Activated CD8-positive, alpha-beta memory T cell treated with anti-CD3 and anti-CD28 coated beads for 24 hours (primary cell): ENCODE measurements at places on chromosomes 4 and X.
A peak's percentile ranks its signal among the peaks of the same experiment; 100 is the strongest.

DNA sequence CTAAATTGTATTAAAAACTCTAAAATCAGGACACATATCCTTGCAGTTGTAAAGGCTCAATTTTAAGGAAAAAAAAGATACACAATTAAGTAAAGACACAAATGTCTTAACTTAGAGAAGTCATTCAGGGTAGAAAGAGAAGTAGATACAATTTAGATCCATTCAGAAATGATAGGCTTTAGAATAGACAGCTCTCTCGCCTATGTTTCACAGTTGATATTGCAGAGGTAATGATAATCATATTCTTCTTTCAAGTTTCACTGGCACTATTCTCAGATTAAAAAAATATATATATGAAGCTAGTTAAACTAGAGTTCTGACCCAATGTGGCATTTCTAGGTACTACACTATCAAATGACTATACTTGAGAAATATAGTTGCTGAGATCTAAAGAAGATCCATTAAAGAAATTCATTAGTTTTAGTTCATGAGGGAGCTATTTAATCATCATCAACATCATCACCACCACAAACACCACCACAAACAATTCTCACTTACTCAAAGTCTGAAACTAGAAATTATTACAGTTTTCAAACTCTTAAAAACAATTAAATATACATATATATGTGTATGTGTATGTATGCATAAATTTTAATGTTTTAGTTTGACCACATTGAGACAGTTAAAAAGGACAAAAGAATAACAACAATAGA lies 93.1 kb downstream of the ANTXR2 start:
- DNase-seq: no peak

DNA sequence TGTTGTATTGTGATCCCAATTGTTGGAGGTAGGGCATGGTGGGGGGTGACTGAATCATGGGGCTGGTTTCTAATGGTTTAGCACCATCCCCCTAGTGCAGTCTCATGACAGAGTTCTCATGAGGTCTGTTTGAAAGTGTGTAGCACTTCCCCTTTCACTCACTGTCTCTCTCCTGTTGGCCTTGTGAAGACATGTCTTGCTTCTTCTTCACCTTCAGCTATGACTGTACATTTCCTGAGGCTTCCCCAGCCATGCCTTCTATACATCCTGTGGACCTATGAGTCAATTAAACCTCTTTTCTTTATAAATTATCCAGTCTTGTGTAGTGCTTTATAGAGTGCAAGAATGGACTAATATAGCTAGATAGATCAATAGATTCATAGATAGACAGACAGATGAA lies 230.0 kb downstream of the MAGEE1 start:
- DNase-seq: no peak

GRCh38 chr4:10496200-10496599 lies 39.0 kb upstream of the ZNF518B start:
- no peak for DNase-seq

DNA sequence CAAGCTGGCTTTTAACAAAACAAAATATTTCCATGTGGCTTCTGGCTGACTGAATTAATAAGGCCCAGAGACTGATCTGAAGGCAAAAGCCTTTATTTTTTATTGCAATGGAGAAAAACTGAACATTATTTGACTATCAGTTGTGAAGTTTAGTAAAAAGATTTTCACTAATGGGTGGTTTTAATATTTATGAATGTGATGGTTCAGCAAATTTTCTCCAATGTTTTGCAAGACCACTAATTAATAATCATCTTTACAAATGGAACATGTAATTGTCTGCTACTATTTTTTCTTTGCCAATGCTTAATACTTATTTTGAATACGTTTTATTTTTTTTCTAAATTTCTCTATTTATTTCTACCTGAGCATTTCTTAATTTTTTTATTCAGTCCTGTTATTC lies 90.6 kb downstream of the SNCA start:
- DNase-seq: no peak

GRCh38 chrX:136390921-136391320 lies 90.2 kb downstream of the ADGRG4 start:
- no peak for DNase-seq

DNA sequence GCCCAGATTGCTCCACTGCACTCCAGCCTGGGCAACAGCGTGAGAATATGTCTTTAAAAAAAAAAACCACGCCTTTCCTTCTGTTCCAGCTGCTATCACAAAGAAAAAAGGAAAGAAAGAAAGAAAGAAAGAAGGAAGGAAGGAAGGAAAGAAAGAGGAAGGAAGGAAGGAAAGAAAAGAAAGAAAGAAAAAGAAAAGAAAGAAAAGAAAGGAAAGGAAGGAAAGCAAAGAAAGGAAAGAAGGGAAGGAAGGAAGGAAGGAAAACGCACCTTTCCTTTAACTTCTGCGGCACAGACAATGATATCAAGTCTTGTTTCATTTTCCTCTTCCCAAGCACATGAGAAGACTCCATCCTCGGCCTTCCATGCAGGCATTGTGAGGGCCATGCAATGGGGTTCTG lies 107.4 kb upstream of the NOCT start:
- DNase-seq: no peak

DNA sequence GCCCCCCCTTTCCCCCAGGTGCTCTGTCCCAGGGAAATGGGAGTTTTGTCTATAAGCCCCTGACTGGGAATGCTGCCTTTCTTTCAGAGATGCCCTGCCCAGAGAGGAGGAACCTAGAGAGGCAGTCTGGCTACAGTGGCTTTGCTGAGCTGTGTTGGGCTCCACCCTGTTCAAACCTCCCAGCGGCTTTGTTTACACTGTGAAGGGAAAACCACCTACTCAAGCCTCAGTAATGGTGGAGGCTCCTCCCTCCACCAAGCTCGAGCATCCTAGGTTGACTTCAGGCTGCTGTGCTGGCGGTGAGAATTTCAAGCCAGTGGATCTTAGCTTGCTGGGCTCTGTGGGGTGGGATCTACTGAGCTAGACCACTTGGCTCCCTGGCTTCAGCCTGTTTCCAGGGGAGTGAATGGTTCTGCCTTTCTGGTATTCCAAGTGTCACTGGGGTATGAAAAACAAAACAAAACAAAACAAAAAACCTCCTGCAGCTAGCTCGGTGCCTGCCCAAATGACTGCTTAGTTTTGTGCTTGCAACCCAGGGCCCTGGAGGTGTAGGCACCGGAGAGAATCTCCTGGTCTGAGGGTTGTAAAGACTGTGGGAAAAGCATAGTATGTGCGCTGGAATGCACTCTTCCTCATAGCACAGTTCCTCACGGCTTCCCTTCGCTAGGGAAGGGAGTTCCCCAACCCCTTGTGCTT lies 41.7 kb downstream of the ITM2A start:
- no peak for DNase-seq

- DNase-seq: no peak
Observed at GRCh38 chr4:157912212-157912611, 260.6 kb downstream of the GASK1B start.

DNA sequence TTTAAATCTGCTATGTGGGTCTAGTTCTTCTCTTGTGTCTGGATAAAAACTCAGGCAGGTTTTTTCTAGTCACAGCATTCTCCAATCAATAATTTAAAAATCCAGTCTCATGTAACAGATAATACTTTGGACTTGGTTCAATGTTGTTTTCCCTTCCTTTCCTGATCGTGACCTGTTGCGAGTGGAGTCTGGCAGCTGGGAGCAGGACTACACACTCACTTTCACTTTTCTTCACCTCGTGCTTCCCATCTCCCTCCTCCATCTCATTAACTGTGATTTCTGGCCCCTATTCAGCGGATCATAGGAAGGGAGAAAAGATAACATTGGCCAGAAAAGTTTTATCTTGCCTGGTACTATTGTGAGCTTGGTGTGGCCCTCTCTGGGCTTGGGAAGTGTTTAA lies 96.6 kb upstream of the GATB start:
- no peak for DNase-seq

DNA sequence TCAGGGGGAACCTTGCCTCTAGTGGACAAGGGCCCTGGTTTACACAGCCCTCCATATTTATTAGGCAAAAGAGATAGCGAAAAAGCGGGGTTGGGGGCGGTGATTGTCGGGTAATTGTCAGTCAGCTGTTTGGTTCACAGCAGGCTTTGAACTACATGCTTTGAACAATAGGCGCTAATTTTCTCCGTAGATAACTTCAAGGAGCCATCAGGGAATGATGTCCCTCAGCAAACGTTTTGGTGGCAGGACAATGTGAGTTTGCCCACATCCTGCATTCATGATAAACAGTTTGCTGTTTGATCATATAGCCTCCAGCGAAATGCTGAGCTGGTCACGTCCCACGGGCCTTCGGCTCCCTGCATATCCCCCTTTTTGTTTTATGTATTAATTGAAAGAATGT lies 65.2 kb downstream of the KANTR start:
- DNase-seq: no peak

DNA sequence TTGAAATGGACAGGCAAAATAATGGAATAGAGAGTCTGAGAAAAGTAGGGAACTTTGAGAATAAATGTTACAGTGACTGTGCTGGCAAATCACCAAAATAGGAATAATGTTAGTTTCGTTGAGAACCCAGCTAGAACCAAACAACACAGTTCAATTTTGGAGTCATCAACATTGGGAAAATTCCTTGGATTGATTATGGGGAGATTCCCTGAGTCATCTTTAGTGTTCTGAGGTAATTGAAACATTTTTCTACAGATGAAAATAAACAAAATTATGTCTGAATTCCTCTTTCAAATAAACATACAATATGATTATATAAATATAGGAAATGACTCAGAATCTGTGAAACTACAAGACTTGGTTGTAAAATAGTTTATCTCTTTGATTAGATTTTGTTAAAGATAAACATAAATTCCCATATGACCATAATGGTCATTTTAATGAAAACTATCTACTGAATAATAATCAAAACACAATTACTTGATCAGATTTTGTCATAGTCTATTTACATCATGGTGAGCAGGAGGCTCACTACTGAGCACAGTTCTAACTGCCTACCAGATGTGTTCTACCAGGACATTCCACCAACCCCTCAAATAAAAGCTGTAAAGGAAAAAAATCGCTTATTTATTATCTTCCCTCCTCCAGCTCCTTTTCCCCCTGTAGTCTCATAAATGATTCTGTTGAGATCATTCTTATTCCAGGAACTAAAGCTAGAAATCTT lies 51.4 kb upstream of the GABRA2 start:
- DNase-seq: no peak

DNA sequence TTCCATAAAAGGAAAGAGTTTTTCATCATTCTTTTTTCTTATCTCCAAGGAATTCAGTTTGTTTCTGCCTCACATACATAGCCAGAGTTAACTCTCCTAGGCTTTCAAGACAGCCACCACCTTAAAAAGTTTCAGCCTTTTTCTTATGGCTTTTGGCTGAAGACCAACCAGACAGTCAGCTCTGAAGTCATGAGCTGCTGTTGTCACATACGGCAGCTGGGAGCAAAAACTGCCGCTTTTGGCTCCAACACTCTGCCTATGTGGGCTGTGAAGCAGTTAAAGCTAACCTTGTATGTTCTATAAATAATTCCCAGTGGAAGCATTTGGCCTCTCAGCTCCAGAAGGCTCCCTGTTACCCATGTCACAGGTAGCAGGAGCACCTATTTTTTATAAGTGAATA lies 104.1 kb downstream of the KLHL4 start:
- no peak for DNase-seq

GRCh38 chr4:89259301-89260028 lies 48.1 kb downstream of the GPRIN3 start:
- DNase-seq: no peak

DNA sequence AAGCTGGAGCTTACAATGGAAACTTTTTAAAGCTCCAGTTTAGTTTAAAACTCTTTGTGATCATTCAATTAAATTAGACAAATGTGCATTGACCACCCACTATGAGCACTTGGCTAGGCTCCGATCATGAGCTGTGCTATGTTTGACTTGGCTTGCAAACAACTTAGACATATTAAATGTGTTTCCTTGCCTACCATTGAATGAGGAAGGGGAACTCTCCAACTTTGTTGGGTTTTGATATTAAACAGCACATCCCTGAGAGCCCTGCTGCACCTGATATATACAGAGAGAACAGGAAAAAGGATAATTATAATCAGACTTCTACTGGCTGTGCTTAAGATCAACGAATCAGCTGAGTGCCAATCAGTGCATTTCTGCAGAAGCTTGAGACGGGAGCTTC lies 71.4 kb upstream of the ADGRL3 start:
- no peak for DNase-seq

DNA sequence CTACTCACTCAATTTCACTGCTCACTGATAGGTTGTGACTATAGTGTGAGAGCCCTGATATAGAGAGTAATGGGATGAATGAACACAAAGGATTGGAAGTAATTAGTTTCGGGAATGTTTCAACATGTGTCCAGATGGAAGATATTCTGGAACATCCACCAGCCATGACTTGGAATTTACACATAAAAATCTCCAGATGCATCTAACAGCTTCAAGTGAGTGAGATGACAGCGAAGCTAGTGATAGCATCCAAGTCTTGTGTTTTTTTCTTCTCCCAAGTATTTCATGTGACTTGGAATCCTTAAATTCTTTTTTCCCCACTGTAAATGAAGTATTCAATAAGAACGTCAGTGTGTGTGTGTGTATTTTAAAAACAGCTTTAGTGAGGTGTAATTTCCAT lies 82.1 kb downstream of the CLDN34 start:
- no peak for DNase-seq

DNA sequence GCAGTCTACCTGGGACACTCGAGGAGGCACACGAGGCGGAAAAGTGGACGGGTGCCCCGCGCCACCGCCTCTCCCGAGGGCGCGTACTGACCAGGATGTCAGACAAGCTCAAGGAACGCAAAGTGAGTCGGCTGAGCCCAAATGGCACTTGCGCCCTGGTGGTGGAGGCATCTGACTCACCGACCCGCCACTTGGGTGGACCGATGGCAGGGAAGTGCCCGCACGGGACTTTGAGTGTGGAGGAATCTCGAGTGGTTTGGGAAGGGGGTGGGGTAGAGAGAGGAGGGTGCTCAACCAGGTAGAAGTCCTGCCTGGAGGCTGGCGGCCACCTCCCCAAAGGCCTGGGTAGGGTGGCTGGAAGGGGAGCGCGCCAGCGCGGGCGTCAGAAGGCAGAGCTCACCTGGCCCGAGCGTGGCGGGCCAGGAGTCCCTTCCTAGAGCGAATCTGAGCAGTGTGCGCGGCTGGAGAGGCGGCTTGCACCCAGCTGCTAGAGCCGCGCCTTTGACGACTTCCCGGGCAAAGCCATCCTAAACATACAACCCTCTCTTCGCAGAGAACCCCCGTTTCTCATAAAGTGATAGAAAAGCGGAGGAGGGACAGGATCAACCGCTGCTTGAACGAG lies 655 bp downstream of the HELT start:
- peak; percentile 57 for DNase-seq

- no peak for DNase-seq
Observed at GRCh38 chr4:84710548-84710947, 127.6 kb downstream of the CDS1 start.

- no peak for DNase-seq
Observed at GRCh38 chrX:63810746-63811145, 25.7 kb upstream of the ARHGEF9 start.

DNA sequence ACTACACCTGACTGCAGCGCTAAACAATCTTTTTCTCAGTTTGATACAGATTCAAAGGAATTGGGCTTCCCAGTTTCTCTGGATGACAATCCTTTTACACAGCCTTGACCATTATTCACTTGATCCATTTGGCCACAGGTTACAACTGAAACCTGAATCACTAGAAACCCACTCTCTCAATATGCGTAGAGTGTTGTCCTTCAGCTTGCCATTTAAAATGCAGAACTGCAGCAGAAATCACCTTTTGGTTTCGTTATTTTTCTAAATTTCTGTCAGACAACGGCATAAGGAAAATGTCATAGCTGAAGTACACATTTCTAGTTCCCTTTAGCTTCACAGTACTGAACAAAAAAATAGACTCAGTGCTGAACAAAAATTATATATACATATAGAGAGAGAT lies 255.8 kb upstream of the TENM3 start:
- DNase-seq: no peak
